ENCODE measurements at places on chromosomes 11 and 22.

DNA sequence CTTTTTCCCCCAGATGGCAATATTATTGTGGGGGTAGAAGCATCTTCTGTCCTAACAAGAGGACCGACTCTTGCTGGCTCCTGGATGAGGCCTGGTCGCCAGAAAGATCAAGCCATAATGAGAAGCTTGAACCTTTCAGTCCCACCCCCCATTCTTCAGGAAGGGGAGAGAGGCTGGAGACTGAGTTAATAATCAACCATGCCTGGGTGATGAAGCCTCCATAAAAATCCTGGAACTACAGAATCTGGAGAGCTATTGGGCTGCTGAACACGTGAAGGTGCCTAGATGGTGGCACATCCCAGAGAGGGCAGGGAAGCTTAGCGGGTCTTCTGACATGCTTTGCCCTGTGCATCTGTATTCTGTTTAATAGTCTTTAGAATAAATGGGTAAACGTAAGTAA is 16.3 kb downstream of the AP5B1 start:
- no peak for DNase-seq

DNA sequence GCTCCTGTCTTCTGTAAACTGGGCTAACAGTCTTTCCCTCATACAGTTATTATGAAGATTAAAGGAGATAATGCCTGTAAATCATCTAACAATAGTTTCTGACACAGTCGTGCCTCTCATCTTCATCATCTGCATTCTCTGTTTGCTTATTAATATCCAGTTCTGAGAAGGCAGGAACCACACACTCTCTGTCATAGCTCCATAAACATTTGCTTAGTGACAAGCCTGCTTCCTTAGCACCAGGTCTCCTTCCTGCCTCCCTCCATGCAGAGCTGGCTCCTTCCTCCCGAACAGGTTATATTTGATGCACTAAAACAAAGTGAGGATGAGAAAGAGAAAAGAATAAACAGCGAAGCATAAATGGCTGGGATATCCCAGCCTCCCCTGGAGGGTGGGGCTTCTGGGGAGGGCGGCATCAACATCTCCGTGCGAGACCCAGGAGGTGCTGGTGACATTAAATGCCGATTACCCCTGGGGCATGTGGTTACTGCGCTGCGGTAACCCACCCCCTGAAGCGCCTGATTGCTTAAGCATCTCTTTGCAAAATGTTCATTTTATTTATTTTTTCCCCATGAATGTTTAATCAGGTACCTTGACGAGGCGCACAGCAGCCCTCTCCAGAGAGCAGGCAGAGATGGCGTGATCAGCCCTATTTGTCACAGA is 404.9 kb downstream of the NXPE2 start:
- no peak for DNase-seq

GRCh38 chr22:45670981-45671782 is 452 bp upstream of the ATXN10 start:
- DNase-seq = no peak

- DNase-seq = no peak
These were observed 11.8 kb downstream of the UPB1 start for GRCh38 chr22:24506802-24507438.

- no peak for DNase-seq
These were observed 40.1 kb downstream of the GLYAT start for GRCh38 chr11:58691675-58692074.

- no peak for DNase-seq
These were observed 57.2 kb downstream of the SBF2 start for GRCh38 chr11:10236840-10237239.

- no peak for DNase-seq
These were observed 425.8 kb downstream of the SOX6 start for GRCh38 chr11:15930442-15931025.
